Stimulated activated CD8-positive, alpha-beta memory T cell treated with anti-CD3 and anti-CD28 coated beads, Interleukin-2, amount 100 ng/mL, for 1 hour (primary cell): ENCODE measurements at places on chromosomes 1 and 21.

DNA sequence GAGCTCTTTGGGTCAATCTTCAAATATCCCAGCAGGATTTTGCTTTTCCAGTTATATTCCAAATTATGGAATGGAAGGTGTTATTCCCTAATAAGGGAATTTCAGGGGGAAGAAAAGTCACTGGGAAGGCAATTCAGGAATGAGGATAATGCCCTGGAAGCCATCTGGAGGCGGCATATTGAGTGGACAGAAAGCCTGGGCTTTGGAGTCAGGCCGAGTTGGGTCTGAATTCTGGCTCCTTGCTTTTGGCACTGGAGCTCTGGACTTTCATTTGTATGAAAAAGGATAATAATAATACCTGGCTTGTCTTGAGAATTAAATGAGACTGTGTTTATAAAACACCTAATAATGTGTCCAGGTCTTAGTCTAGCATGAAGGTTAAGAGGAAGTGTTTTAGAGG, 16.5 kb downstream of the GREM2 start:
- no peak for DNase-seq

GRCh38 chr1:94887603-94888171, 39.2 kb downstream of the CNN3 start:
- no peak for DNase-seq

DNA sequence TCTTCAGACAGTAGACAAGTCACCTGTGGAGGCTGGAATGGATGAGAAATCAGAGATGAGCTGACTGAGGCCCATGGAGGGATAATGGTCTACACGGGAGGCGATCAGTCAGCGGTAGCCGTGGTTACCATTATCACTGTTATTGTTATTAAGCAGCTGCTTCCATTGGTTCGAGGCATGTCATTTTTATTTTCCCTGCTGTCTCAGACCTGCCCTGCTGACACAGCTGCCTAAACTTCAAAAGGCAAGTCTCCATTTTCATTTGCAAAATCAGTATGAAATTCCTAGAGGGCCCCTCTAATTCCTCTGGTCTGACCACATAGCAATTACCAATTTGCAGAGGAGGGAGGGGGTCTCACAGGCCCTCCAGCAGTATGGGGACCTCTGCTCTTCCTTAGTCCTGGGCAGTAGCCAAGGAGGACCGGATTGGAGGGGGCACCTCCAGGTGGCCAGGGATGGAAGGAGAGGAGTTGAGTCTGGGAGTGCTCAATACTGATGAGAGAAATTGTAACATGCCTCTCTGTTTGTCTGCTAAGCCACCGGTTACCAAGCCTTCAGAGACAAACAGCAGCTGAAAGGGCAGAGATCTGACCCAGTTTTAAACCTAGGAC, 184.2 kb downstream of the TRABD2B start:
- no peak for DNase-seq

GRCh38 chr1:248686815-248687214, 15.8 kb downstream of the OR14I1 start:
- DNase-seq: no peak

GRCh38 chr21:38013741-38014140, 97.5 kb upstream of the KCNJ6 start:
- DNase-seq: no peak

GRCh38 chr1:25924454-25924853, 18.2 kb upstream of the STMN1 start:
- DNase-seq: no peak
